ENCODE measurements at places on chromosomes 16 and 17. TPM values are rescaled to one million over a fixed set of nuclear protein-coding genes. Genes with fewer than 3 reads are reported as not detected.
A peak's percentile ranks its signal among the peaks of the same experiment; 100 is the strongest.

DNA sequence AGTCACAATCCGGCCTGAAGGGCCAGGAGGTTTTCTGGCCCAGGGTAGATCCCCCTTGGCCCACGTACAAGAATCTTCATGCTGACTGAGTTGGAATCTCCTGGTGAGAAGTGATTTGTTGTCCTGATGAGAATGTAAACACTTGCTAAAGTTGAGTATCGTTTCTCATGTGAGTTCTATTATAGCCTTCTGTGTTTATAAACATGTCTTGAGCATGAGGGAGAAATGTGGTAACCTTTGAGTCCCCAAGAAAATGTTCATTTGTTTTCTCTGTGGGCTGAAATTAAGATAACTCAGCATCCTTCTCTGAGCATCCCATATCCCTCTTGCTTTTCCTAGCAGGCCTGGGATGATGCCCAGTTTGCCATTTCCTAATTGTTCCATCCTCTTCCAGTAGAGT is 204.8 kb downstream of the FTO start:
- DNase-seq = no peak

- DNase-seq = peak; percentile 99
Observed at GRCh38 chr16:30355144-30355953, at the start of gene CD2BP2. CD2BP2 (minus strand) TSS chr16:30355308; CDS start chr16:30354681, 627 bp downstream.

DNA sequence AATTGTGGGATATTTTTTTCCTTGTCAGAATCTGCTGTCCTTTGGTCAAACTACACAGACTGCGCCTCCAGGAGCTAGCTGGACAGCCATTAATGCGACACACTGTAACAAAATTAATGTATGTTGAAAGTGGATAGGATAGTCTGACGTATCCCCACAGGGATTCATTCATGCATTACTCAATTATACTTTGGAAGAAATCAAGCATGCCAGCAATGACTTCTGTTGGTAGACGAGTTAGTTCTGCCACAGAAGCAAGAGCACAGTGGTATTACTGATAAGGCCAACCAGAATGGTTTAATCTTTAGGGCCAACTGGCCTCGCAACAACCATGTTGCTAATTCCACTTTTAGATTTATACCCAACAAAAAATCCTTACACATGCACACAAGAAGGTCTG is 106.4 kb upstream of the TOB1 start:
- DNase-seq = no peak

DNA sequence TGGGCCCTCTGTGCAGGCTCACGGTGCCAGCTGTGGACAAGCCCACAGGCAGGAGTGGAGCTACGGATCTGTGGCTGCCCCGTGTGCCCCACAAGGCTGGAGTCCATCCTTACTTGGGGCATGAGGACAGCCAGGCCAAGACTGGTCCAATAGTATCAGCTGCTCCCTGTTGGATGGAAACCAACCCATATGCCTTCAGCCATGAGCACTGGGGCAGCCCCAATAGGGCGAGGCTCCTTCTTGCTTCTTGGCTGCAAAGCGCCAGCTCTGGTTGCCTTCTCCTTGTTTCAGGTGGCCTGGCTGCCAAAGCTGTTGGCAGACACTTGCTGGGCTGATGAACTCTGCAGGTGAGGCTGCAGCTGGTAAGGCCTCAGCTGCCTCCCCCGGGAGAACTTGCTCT is 188.0 kb downstream of the ENGASE start:
- DNase-seq = no peak

DNA sequence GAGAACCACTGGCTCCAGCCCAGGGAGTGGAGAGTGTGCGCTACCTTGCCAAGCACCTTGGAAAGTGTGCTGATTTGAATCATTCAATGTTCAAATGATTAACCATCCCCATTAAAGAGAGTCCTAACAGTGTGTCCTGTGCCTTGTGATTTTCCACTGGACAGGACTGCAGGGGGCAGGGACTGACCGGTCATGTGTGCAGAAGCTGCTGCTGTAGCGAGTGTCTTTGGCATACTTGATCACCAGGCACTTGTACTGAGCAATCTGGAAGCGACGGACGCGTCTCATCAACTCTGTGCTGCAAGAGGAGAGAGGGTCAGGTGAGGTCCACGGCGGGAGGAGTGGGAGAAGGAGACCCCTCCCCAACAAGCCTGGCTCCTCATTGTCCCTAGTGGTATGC is 2.0 kb downstream of the TK1 start:
- no peak for DNase-seq

GRCh38 chr17:71427801-71428200 is 693.0 kb upstream of the SOX9 start:
- DNase-seq = peak; percentile 84

- DNase-seq = no peak
Observed at GRCh38 chr17:14296166-14296910, 4.5 kb upstream of the HS3ST3B1 start.

Gene GPR179
- total RNA-seq = not detected

Gene GSE1
- 11.9 TPM for total RNA-seq

Gene TP53TG3C
- not detected for total RNA-seq

Gene GNG13
- not detected for total RNA-seq

Gene NECAB2
- 0.52 TPM for total RNA-seq
